ENCODE measurements at places on chromosomes 3 and 15. TPM values are rescaled to one million over a fixed set of nuclear protein-coding genes. Genes with fewer than 3 reads are reported as not detected.

The ADAMTS9 gene
- total RNA-seq = 9.7 TPM

The HYKK gene
- total RNA-seq = 1.8 TPM

The ZBTB47 gene
- 23.5 TPM for total RNA-seq

The SGO1 gene
- total RNA-seq = 2.2 TPM

The PLA2G4D gene
- total RNA-seq = not detected

The NTRK3 gene
- 2.3 TPM for total RNA-seq

The NKIRAS1 gene
- 10.7 TPM for total RNA-seq

The NR2E3 gene
- total RNA-seq = not detected

All from cardiac atrium fibroblast (primary cell).